ENCODE measurements at places on chromosomes 5 and 9.

DNA sequence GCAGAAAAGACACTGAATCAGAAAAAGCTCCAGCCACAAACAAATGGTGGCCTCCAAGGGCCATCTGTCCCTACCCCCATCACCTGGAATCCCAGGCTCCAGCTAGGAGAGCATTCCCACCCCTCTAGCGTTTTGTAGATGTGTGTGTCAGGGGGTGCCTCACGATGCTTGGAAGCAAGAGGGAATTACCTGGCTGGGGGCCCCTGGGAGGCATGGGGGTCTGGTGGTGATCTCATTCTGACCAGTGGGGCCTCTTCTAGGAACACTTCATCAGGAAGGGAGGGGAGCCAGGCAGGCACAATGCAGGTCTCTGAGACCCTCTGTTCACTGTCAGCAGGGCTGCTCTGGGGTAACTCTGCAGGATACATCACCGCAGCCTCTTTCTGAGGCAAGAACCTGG is 6.0 kb downstream of the SHROOM1 start:
- no peak for DNase-seq

GRCh38 chr5:64418013-64418412 is 87.8 kb upstream of the RGS7BP start:
- DNase-seq: no peak

- DNase-seq: no peak
Observed at GRCh38 chr9:6234014-6234413, 18.4 kb downstream of the IL33 start.

DNA sequence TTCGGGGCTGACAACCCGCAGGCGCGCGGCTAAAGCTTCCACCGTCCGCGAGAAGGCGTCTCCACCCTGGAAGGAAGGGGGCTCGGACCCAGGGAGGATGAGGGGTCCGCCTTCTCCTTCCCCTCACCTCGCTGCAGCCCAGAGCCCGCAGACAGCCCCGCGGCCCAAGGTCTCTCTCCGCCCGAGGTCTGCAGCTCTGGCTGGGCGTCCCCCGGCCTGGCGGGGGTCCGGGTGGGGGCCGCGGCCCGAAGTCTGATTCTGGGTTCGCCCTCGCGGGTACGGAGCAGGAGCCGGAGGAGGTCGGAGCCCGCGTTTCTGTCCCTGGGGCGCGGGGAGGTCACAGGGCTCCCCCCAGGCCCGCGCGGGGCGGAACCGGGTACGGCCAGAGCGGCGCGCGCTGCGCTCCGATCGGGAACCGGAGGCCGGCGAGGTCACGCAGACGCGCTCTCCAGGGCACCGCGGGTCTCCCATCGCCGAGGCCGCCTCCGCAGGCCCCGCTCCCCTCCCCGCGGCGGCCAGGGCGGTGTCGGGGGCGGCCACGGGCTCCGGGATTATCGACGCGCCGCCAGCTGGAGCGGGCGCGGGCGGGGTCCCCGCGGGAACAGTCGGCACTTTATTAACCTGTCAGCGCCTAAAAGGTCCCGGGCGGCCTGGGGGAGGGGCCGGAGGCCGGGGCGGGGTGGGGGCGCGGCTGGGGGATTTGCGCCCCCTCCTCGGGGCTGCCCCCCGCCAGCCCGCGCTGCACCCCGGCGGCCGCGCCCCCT is 11.6 kb downstream of the LHX3 start:
- no peak for DNase-seq

Data from testis (tissue), 5 donors.